ENCODE measurements at places on chromosomes 5 and 9.

DNA sequence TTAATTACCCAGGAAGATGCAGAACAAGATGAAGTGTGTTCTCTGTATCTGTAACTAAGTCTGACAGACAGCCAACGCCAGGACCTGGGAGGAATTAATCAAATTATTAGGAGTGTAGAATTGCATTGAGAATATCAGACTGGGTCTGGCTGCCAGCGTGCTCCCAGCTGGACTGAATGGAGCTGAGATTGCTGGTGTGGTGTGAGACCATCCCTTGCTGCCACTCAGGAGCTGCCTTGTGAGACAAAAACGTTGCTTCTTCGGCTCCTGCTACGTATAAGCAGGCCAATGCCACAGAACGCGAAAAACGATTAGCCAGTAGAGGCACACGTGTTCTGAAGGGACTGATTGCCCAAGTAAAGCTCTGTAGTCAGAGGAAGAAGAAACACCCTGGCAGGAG is 66.8 kb downstream of the AMBP start:
- no peak for DNase-seq

DNA sequence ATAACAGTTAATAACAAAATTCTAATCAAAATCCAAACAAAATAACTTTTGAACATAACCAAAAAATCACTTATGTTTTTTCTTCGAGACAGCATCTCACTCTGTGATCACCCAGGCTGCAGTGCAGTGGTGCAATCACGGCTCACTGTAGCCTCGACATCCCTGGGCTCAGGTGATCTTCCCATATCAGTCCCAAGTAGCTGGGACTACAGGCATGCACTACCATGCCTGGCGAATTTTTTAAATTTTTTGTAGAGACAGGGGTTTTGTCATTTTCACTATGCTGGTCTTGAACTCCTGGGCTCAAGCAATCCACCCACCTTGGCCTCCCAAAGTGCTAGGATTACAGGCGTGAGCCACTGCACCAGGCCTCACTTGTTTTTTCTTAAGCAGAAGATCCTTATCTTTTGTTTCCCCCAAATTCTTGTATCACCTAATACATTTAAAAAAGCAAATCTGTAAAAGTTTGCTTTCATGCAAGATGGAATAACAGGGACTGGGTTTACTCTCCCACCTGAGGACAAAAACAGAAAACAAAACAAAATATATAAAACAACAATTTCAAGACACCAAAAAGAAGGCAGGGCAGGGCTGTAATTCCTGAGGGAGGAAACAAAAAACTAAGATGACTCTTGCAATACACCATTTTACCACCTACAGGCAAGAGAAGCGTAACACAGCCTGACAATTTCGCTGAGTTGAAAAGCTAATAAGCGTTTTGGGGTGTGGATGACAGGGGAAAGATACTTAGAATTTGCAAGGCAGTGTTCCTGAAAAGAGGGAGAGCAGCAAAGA is 71.4 kb downstream of the RAPGEF6 start:
- no peak for DNase-seq

DNA sequence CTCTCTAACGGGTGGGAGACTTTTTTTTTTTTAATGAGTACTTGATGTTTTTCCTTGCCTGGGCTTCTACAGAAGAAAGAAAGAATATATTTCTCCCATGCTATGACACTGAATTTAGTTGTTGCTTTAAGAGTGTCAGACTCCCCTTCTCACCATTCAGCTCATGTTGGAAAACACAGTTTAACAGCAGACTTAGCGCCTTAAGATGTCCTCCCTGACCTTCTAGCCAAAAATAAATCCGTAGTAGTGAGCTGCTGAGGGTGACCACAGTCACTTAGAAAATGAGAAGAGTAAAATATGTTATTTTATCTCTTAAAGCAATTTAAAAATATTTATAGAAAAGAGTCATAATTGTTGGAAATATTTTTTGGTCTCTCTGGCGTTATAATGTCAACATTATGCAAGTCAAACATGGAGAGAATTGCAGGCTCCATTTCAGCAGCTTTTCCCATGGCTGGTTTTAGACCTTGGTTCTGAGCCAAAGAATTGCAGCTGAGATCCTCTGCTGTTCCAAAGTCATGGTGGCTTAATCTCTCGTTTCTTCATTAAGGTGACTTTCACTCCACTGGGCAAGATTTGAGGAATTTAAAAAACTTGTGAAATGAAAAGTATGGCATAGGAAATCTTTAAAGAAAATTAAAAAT is 143.5 kb downstream of the GHR start:
- DNase-seq: no peak

DNA sequence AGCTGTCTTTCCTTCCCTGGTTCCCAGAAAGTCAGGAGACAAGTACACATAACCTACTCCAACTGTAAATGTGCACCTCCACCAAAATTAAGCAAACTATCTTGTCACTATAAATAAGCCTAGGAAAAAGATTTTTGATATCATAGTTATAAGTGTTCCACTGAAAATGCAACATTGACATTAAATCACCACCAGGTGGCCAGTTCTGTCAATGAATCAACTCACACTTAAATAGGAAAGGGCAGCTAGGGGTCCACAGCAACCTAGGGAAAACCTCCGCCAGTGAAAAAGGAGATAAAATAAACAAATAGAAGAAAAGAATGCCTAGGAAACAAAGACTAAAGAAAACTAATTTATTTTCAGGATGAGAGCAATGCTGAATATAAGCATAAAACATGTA is 243.0 kb upstream of the PTPRD start:
- DNase-seq: no peak

DNA sequence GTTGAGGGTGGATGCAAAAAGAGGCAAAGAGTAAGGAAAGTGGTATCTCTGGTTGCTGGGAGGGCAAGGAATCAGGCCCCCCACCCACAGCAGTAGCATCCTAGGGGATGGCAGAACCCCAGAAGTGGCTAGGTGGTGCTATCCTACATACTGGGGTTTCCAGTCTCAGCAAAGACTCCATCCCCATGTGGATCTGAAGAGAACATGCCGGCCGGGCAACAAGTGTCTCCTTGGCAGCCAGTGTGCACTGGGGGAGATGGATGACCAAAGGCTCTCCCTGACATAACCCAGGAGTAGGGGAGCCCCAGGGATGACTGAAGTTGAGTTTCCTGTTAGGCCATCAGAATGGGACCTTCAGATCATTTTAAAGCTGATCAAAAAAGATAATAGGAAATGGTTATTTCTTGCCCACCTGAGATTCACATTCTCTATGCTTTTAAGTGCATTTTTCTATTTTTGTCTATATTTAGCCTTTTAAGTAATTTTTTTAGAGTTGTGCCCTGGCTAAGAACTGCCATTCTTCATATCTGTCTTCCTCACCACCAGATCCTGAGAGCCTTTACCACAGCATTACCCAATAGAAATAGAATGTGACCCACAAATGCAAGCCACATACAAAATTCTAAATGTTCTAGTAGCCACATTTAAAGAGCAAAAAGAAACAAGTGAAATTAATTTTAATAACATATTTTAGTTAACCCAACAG is 78.7 kb upstream of the SMIM23 start:
- no peak for DNase-seq

DNA sequence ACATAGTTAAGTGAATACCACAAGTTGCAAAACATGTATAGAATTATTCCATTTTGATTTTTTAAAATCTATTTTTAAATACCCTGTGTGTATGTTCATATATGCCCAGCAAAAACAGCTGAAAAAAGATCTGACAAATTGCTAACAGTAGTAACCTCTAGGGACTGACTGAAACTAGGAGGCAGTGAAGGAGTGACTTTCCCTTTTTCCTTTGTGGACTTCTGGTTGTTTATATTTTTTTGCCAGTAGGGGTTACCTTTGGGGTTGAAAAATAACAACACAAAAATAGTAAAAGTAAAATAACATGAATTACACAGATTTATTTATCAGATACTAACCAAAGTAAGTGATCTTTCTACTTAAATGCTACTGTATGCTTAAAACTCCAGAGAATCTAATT is 2.9 kb downstream of the MEGF9 start:
- no peak for DNase-seq

- DNase-seq: no peak
Observed at GRCh38 chr9:134632329-134632728, 9.3 kb upstream of the COL5A1 start.

DNA sequence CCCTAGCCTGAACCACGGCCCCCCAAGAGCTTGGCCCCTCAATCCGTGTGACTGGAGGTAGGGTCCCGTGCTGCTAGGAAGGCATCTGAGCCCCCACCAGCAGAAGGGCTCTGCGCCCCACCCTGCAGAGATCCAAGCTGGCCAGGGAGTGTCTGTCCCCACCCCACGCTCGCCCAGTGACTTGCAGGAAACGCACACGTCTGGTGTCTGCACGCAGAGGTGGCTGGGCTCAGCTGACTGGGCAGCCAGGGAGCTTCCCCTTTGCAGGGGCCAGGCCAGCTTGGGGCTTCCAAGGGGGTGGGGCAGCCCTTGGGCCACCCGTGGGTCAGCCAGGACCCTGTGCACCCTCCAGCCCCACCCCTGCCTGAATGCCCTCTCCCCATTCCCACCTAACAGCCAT is 24.3 kb downstream of the NOTCH1 start:
- no peak for DNase-seq

Measured in LoVo (cell line).